ENCODE measurements at places on chromosomes 6 and 20.

GRCh38 chr6:97813889-97814567 is 531.0 kb upstream of the MMS22L start:
- DNase-seq: no peak

DNA sequence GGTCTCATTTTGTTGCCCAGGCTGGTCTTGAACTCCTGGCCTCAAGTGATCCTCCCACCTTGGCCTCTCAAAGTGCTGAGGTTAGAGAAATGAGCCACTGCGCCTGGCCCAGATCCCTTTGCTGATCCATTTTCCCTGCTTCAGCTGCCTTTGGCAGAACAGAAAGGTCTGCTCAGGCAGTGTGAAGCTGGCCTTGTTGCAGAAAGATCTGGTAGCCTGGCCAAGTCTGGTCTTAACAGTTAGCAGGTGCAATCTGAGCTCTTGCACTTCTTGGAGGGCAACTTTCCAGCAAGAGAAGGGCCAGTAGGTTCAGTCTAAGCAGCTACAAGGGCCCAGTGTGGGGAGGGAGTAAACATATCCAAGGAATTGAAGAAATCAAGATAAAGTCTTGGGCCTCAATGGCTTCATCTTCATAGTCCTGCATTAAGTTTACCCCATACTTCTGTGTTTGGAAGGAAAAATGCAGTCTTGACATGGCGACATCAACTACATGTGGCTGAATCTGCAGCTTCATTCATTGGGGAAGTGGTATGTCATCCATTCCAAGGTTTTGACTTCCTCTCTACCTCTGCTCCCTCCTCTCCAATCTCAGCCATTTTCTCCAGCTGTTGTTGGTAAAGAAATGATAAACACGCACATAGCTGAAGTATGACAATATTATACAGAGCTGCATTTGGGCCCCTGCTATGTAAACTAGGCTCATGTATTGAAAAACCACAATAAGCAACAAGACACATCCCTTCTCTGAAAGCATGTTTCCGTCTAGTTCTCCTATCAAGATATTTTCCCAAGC is 39.0 kb upstream of the NEDD9 start:
- no peak for DNase-seq

DNA sequence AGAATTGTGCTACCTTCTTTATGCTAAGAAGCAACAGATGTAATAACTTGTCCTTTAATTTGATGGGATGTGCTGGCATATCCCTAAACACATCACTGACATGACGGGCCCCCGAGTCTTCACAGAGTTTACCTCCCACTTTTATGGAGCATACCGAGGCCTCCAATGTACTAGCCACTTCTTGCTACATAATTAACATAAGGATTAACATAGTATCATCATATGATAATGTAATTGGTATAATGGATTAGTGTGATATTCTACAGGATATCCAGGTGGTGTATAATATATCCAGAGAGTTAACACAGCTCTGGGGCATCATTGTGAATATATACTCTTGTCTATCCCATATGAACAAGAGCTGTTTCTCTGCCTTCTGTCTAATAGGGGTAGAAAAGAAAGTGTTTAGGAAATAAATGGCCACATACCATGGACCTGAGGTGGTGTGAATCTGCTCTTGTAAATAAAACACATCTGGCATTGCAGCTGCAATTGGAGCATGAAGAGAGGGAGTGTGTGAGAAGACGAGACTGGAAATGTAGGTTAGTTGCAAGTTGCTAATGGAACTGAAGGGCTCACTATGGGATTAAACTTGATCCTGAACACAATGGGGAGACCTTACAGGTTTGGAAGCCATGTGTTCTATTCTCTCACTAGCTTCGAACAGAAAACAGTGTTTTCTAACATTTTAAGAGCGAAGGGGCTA is 102.3 kb downstream of the IYD start:
- DNase-seq: no peak

DNA sequence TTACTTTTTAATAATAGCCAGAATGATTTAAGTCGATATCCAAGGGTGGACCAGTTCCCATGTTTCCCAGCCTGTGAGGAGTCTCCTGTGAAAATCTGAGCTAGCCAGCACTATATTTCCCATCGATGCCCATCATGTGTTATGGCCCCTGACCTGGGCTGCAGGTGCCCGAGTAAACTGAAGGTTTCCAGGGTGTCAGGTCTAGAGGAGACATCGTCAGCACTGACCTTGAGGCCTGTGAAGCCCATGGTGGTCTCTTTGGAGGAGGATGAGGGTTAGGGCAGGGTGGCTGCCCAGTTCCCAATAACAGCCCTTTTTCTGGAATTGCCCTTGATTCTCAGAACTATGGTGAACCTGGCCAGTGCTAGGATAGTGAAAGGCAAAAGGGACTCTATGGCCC is 63.0 kb upstream of the TOP1 start:
- no peak for DNase-seq

GRCh38 chr6:157982102-157982562 is 469 bp downstream of the SYNJ2 start:
- DNase-seq: peak; percentile 61

DNA sequence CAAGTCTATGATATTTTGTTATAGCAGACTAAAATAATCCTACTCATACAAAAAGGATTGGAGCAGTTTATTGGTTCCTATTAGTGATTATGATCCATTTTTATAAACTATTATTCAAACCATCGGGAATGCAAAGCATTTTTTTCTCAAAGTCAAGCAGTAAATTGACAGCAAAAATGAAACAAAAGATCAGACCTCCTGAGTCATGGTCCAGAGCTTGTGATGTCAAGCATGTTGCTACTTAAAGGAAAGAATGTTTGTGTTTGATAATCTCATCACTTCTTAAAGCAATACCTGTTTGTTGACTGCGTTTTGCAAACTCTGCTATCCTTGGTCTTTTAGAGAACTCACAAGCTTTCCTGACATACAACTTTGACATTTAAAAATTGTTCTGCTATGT is 204.4 kb downstream of the SAMD5 start:
- no peak for DNase-seq

All from SHP77 (cell line).